ENCODE measurements at places on chromosomes 2 and 18.

GRCh38 chr2:44553456-44553855, 191.7 kb downstream of the CAMKMT start:
- DNase-seq = no peak

- no peak for DNase-seq
Observed at GRCh38 chr2:172927641-172928357, 147.8 kb upstream of the MAP3K20 start.

GRCh38 chr2:71831193-71831577, 316.5 kb downstream of the CYP26B1 start:
- DNase-seq = no peak

- no peak for DNase-seq
Observed at GRCh38 chr2:70362661-70363060, 60.8 kb upstream of the FAM136A start.

DNA sequence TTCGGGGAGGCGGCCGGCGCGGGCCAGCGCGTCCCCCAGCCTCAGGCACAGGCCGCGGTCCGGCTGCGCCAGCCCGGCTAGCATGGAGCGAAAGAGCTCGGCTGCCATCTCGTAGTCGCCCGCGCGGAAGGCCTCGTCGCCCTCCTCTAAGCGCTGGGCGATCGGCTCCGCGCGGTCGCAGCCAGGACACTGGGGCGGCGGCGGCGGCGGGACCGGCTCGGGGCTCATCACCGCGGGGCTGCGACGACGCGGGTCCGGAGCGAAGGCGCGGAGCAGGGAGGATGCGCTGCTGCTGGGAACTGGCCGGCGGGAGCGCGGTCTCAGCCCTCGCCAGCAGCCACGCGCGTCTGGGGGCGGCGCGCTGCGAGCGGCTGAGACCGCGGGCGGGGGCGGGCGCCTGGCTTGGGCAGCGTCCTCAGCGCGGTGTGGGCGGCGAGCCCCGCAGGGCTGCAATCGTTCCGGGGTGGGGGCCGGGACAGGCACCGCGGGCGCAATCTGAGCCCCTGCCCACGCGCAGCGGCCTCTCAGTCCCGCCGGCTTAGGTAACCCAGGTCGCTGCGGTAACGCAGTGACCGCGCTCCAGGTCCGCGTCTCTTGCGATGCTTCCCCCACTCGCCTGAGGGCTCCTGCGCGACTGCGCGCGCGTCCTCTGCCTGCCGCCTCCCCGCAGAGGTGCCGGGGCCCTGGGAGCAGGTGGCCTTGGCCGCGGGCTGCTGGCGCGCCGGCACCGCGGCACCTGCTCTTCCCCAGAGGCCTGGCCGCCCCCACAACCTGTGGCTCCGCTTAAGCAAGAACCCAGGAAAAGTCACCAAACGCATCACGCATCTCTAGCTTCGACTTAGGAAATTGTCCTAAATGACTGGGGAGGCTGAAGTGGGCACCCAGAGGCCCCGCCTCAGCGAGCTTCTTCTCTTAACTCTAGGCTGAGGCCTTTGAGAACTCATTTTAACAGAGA, at the start of gene LONRF2:
LONRF2 (minus strand) TSS at position 636 of the 955 bp plus-strand sequence; CDS start at position 228, 408 bp downstream.
- no peak for DNase-seq

DNA sequence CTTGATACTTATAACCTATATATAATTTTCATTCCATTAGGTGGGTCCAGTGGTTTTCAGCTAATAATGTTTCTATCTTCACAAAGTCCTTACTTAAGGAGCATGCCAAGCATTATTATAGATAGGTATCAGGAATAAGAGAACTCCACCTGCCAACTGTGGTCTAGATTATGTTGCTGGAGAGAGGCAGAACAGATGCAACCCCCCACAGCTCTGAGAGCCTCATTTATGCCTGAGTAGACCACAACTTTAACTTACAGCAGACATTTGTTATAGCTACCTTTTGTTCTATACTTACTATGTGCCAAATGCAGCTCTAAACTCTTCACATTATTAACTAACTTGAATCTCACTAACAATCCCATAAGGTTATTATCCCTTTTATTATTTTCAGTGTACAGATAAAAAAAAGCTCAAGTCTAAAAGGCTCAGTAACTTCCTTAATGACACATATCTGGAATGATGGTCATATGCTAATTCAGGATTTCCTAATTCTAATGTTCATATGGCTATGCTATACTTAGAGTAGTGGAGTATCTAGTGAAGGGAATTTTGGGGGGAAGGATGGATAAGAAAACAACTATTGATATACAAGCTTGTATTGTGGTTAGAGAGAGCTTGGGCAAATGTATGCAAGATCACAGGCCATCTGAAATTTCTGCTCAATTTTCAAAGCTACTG, 119.1 kb upstream of the RND3 start:
- no peak for DNase-seq

GRCh38 chr2:118110991-118111390, 22.7 kb downstream of the INSIG2 start:
- DNase-seq = no peak

- no peak for DNase-seq
Observed at GRCh38 chr2:58923869-58924268, 682.7 kb upstream of the FANCL start.

DNA sequence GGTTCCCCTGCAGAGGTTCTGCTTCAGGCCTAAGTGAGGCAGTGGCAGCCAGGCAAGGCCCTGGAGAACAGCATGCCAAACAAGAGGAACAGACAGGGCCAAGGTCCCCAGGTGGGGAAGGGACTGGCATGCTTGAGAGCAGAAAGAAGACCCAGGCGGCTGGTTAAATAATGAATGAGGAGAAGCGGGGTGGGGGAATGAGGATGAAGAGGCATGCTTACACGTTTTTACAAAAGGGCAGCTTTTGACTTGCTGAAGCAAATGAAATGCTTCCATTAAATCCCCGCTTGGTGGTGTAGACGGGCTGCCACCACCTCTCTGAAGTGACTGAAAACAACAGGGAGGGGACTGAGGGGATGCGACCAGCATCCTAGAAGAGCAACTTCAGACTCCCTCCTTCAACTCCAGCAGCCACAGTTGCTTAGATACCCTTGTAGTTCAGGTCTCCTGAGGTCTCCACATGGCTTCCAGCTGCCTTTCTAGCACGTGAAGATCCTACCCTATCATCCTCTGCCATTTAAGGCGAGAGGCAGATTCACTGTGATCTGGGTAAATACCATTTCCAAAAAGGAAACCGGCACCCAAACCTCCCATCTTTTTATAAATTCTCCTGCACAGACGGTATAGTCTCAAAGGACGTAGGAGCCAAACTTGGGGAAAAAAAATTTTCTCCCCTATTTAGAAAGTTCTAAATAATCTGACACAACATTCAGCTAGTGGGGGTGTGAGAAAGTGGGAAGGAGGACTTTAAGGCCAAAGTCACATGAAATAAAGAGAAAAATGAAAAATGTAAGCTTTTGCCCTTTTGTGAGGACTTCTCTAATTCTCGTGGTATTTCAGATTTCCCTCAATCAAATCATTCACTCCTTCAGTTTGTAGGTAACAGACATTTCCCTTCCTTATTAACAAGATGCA, 65.6 kb downstream of the CACNB4 start:
- DNase-seq = no peak

DNA sequence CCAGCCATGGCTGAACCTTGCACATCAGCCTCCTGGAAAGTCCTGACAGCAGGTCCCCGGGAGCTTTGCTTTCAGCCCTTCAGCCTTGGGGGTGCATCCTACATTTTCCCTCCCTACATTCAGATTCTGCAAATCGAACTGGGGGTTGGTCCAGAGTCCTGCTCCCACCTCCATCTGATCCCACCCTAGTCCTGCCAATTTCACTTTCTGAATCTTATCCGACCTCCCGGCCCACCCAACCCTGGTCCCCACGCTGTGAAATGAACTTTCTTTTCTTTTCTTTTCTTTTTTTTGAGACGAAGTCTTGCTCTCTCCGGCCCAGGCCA, 47.8 kb upstream of the ODC1 start:
- DNase-seq = no peak

- no peak for DNase-seq
Observed at GRCh38 chr2:105362862-105363591, 25.7 kb downstream of the C2orf49 start.

- DNase-seq = no peak
Observed at GRCh38 chr18:62912885-62913284, 197.5 kb downstream of the PHLPP1 start.

DNA sequence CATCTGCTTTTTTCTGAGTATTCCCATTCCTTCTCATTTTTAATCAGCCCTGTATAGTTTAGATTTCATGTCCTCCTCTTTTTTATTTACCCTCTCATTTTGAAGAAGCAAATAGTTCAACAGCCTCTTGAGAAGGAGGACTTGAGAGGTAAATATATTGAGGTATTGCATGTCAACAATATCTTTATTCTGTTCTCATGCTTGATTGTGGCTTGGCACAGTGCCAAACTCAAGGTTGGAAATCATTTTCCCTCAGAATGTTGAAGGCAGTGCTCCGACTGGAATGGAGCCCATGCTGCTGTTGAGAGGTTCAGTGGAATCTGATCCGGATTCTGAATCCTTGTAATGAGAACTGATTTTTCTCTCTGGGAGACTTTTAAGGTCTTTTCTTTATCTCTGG, 31.0 kb upstream of the GALNT3 start:
- no peak for DNase-seq

DNA sequence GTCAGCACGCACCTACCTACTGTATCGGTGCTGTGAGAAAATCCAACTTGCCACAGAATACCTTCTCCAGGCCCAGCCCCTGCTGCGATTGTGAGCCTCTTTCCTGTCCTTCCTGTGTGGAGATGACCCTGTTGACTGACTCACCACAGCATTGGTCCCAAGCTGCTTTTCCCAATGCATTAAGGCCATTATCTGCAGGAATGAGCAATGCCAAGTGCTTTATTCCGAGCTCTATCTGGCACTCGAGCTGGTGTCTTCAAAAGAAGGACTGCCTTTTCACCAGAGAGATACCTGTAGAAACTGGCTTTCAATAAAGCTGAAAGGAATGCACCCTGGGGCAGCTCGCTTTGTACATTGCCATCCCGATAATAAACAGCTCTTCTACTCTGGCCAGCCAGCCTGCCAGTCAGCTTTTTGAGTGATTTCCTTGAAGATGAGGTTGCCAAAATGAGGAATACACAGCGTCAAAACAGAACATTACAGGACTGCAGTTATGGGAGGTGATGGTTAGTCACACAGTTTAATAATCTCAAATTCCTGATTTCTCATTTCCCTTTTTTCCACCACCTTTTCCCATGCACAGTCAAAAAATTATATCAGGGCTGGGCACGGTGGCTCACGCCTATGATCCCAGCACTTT, 8.3 kb upstream of the RNF103 start:
- DNase-seq = no peak

- no peak for DNase-seq
Observed at GRCh38 chr2:227057743-227058447, 106.1 kb downstream of the COL4A4 start.

- DNase-seq = no peak
Observed at GRCh38 chr2:221572821-221573429, 821 bp upstream of the EPHA4 start.

DNA sequence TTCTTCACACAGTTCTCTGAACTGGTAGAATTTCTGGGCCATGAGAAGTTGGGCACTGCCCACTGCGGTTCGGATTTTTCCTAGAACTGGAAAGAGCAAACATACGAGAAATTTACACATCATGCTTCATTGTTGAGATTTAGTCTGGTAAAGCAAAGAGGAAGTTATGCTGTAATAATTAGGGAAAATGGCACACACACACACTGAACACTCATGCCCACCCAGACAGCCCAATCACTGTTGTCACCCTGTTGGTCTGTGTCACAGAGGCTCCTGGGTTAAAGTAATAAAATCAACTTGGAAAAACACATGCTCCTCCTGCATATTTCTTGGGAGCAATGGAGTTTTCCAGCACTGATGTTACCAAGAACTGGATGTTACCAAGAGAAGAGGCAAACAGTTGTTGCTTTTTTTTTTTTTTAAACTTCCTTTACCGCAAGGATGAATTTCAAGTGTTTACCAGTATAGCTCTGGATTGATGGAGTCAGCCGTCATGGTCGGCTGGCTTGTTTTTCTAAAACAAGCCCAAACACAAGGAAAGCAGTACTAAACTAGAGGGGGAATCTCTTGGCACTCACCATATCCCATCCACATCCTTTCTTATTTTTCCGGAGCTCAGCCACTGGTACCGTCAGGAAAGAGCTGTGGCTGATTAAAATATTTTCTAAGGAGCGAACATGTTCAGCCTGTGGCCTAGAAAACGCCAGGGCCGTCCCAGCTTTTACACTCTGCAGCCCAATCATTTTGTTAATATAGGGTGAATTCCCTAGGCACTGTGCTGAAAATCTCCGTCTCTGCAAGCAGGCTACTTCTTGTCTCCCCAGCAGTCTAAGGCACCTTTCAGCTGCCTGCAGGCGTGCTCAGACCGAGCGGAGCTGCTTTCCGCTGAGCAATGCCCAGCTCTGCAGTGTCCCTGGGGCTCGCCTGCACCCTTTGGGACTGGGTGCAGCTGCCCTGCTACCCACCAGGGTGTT, 58.9 kb downstream of the TGIF1 start:
- DNase-seq = no peak

- no peak for DNase-seq
Observed at GRCh38 chr2:70922235-70923234, 13.2 kb upstream of the ATP6V1B1 start.

DNA sequence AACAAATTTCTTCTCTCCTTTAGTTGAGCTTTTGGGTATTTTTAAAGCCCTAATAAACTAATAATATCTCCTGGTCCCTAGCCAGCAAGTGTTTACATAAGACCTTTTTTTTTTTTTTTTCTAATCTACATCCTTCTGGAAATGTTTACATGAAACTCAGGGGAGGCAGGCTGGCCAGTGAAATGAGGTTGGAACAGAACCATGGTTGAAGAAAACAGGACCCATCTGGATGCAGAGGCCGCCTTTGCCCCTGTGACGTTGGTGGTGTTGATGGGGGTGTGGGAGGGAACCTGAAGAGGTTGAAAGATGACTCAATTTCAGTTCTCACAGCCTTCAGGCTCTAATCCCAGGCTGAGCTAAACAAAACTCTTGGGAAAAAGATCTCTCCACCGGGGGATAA, 118.5 kb downstream of the NRP2 start:
- no peak for DNase-seq

GRCh38 chr2:118645876-118646275, 201.6 kb downstream of the EN1 start:
- no peak for DNase-seq

- no peak for DNase-seq
Observed at GRCh38 chr2:215826376-215826775, 187.0 kb downstream of the MREG start.

DNA sequence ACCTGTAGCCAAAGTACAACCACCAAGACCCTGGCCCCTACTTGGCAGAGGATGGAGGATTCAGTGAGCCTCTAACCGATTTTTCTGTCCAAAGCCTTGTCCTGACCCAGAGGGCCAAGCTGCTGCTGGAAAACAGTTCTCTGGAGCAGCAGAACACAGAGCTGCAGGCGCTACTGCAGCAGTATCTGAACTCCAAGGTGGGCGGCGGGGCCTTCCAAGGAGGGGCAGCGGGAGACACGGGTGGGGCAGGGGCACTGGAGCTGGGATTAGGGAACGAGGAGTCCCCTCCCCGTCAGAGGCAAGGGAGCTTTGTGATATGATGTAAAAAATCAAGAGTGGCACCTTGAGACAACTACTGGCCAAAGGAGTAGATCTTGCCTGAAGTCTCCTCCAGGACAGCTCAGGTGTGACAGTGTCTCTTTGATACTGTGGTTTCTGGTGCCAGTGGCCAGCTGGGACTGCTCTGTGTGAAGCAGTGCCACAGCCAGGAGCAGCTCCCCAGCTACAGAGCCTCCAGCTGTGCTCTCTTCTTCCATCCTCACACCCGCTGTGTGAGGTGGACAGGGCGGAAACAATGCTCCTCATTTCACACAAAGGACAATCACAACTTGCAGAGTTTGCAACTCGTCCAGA, 22.8 kb downstream of the OTOF start:
- DNase-seq = no peak
